ENCODE measurements at places on chromosomes 5 and 9.

- DNase-seq, result no peak
These were observed 105.8 kb downstream of the EFNA5 start for GRCh38 chr5:107564931-107565372.

- no peak for DNase-seq
These were observed 461.9 kb upstream of the COX7C start for GRCh38 chr5:86155796-86156195.

GRCh38 chr9:131036529-131037334, 27.8 kb downstream of the LAMC3 start:
- no peak for DNase-seq

- no peak for DNase-seq
These were observed 23.6 kb downstream of the CTSL start for GRCh38 chr9:87749335-87750035.

- DNase-seq, result no peak
These were observed 111.1 kb downstream of the WNK2 start for GRCh38 chr9:93295031-93295430.

DNA sequence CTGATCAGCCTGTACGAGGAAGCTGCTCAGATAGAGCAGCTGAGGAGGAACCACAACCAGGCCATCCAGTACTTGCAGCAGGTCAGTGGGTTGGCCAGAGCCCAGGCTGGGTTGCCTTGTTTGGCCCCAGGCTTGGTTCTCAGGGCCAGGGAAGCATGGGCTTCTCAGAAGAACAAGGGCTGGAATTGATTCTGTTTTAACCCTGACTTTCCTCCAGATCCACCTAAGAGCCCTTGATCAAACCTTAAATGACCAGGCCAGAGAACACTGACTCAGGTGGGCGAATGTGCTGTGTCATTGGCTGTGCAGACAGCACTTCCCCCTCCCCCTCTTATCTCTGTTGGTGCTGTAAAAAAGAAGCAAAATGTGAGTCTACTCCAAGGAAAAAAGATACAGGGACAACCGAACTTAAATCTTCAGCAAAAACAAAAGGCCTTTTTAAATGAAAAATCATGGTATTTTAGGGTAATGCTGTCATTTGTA, 28.1 kb downstream of the TTC23L start:
- DNase-seq, result no peak

DNA sequence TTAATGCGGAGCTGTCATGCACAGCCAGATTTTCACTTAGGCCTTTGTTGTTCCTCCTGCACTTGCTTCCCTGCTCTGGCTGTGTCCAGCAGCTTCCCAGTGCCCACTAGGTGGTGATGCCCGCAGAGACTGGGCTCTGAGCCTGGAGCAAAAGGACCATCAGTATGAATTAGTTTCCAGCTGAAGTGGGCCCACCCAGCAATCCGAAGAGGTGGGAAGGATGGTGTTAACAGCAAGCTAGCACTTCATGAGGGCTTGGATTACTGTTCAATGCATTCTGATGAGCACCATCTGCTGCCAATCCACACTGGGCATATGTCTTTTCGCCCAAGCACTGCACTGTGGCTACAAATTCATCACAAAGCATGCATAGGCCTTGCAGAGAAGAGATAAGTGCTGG, 459.1 kb downstream of the SPOCK1 start:
- no peak for DNase-seq

DNA sequence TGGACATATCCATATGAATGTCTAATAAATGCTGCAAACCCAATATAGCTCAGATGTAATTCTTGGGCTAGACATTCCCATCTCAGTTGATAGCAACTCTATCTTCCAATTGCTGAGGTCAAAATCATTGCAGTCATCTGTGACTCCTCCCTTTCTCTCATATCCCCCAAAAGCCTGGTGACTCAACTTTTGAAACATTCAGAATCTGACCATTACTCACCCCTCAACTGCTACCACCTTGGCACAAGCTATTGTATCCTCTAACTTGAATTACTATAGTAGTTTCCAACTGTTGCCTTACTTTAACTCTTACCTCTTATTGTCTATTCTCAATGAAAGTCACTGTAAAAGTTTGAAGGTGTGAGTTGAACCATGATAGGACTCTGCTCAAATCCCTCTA, 600.1 kb upstream of the RGMB start:
- DNase-seq, result no peak

DNA sequence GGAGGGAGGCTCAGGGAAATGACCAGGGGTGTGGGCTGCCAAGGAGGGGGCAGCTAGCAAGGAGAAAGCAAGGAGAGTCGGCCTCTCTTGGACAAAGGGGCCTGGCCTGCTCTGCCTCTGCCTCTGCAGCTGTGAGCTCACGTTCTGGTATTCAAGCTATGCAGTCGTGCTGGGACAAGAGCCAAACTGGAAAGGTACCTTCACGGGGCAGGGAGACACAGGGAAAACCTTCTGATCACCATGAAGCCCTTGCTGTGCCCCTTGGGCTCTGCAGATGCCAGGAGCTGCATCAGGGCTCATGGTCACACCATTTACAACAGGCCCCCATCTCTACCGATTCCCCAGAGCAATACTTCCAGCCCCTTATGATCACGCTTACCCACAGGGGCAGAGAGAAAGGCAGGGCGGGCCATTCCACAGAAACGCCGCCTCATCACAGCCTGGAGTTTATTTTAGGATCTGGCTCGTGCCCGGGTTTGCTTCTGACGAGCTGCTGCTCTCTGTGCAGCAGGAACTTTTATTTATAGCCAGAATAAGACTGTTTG, 63.2 kb downstream of the PRRT1B start:
- no peak for DNase-seq

GRCh38 chr5:125865166-125865815, 557.9 kb upstream of the GRAMD2B start:
- DNase-seq, result no peak

DNA sequence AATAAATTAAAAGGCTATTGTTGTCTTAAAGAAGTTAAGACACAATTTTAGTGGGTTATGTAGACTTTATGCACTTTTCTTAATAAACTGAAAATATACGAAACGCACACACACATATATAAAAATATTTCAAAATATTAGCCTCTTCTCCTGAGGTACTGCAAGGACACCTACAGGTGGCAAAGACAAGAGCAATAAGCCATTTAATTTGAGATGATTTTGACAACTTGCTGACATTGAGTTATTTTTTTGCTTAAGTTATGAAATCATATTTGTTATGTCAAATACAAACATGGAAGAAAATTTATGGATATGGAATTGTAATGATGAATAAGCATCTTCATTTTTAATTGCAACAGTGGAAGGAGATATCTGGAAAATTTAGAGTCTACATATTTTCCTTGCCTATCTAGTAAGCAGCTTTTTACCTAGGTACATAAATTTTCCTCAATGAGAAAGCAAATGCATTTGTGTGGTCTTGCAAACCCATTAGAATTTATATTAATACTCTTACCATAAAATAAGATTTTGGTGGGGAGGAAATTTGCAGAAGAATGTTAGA, 301.6 kb downstream of the ISL1 start:
- no peak for DNase-seq

GRCh38 chr5:64315778-64316177, 150.1 kb downstream of the RNF180 start:
- DNase-seq, result no peak

- no peak for DNase-seq
These were observed 55.0 kb downstream of the GARNL3 start for GRCh38 chr9:127319366-127320114.

- DNase-seq, result no peak
These were observed 18.7 kb upstream of the PIK3R1 start for GRCh38 chr5:68196876-68197275.

- DNase-seq, result no peak
These were observed 64.8 kb downstream of the HSPA4 start for GRCh38 chr5:133116601-133117000.

- DNase-seq, result no peak
These were observed 30.7 kb upstream of the SPARC start for GRCh38 chr5:151717416-151717815.

GRCh38 chr9:83066771-83067170, 3.8 kb upstream of the RASEF start:
- DNase-seq, result no peak

- DNase-seq, result peak; percentile 29
These were observed at the start of gene PHAX for GRCh38 chr5:126600631-126601511. PHAX (plus strand) TSS chr5:126600947; CDS start chr5:126600963, 16 bp downstream.

- no peak for DNase-seq
These were observed 76.3 kb upstream of the ORM1 start for GRCh38 chr9:114246558-114246957.

DNA sequence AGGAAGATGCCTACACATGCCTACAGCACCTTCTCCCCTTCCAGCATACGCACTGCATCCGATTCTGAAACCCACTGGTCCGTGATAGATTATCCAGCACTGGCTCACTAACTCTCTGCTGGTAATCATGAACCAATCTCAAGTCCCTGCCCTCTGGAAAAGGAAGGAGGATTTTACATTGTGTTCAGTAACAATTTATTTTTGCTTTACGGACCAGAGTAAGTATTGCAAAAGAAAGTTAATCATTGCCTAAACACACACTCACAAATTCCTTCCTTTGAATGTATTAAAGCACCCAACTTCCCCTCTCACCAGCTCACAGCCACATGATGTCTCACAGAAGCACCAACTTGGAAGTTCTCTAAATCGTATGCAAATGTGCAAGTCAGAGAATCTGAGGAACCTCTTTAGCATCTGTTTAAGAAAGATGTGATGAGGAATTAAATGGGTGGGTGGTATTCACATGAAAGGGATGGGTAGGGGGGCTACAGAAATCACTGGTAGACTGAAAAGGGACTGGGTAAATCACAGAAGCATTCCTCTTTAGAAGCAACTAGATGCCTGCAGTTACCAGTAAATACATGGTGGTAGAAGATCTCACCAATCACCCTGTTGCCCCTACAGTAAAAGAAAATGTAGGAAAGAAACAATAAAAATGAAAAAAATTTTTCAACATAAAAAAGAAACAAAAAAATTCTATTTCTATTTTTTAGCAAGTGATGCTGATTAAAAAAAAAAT, 8.4 kb downstream of the GNAQ start:
- DNase-seq, result no peak

- no peak for DNase-seq
These were observed 261.3 kb downstream of the CRB2 start for GRCh38 chr9:123617286-123617685.

- DNase-seq, result no peak
These were observed 315.3 kb downstream of the GADD45G start for GRCh38 chr9:89920131-89920530.

DNA sequence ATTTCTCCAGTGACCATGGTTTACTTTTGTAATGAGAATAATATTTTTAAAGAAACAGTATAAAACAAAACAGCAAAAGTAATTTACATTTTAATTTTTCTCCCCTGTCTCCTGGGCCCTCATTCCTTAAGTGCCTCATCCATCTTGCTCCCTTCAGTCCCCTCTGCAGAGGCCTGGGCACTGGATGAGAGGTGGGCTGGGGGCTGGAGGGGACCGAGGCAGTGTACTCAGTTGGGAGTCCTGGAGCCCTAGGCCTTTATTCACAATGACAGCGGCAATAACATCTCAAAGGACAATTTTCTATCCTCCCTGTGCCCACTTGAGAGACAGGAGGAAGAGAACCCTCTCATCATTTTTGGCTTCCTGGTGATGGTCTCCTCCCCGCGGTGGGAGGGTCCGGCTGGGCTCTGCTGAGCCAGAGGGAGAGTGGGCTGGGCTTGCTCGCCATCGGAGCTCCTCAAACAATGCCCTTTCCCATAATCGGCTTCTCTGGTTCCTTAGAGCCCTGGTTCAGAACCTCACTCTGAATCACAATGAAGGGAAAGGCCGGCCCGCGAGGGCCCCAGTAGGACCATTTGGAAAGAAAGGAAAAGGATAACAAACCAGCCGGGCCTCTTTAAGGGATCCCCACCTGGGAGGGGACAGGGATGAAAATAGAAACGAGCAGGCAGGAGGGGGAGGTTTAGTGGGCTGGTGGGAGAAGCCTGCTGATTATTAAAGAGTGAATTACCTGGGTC, 9.7 kb upstream of the SMIM32 start:
- DNase-seq, result no peak

- no peak for DNase-seq
These were observed 52.1 kb downstream of the STRBP start for GRCh38 chr9:123216251-123216797.

- DNase-seq, result no peak
These were observed 2.6 kb downstream of the SLC2A6 start for GRCh38 chr9:133476036-133476931.

GRCh38 chr5:137279521-137280231, 219.4 kb downstream of the SPOCK1 start:
- DNase-seq, result no peak

GRCh38 chr5:56325039-56325438, 91.9 kb upstream of the ANKRD55 start:
- no peak for DNase-seq

GRCh38 chr9:134346151-134346550, 19.9 kb downstream of the RXRA start:
- no peak for DNase-seq

DNA sequence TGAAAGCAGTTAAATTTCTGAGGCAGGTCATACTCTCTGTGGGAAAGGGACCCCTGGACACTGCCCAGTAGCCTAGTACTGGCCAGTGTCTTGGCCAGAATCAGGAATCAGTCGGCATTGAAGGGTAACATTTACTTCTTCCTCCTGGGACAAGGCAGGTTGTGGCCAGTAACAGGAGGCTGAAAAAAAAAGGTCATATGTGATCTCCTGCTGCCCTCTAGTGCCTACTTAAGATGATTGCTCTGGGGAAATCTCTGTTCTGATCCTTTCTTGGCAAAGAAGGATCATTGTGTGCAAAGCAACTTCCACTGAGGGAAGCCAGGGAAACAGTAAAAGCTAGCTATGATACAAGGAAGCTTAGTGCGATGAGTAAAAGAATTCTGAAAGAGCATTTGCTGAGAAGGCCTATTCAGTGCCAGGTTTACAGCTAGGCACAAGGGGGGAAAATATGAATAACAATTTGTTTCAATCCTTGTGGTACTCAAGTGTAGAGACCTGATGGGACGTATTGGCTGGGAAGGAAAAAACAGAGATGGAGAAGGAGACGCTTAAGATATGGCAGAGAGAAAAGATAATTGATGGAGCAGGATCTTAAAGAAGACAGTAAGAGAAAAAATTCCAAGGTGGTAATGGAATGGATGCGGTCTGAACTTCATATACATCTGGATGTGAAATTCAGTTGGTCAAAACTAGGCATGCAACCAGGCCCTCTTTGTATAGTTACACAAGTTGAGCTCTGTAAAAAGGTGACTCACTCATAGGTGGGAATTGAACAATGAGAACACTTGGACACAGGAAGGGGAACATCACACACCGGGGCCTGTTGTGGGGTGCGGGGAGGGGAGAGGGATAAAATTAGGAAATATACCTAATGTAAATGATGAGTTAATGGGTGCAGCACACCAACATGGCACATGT, 25.8 kb upstream of the TRIM32 start:
- no peak for DNase-seq

- no peak for DNase-seq
These were observed 2.9 kb upstream of the DPM2 start for GRCh38 chr9:127940593-127940992.

- no peak for DNase-seq
These were observed 68.4 kb downstream of the TTC39B start for GRCh38 chr9:15238646-15239045.

GRCh38 chr5:84218546-84218945, 166.1 kb downstream of the EDIL3 start:
- no peak for DNase-seq

GRCh38 chr5:127431977-127432585, 85.4 kb upstream of the PRRC1 start:
- no peak for DNase-seq

- no peak for DNase-seq
These were observed 48.4 kb upstream of the FOXI1 start for GRCh38 chr5:170057311-170057710.
